ENCODE measurements at places on chromosomes 3 and 15. TPM values are rescaled to one million over a fixed set of nuclear protein-coding genes. Genes with fewer than 3 reads are reported as not detected.

Gene CNBP
- 227 TPM for total RNA-seq

- DNase-seq: no peak
Observed at GRCh38 chr15:101054991-101055390, 135.8 kb downstream of the LRRK1 start.

GRCh38 chr3:123861081-123861836, 22.9 kb downstream of the MYLK start:
- no peak for DNase-seq

- no peak for DNase-seq
Observed at GRCh38 chr15:72037321-72037720, 80.6 kb downstream of the MYO9A start.

- no peak for DNase-seq
Observed at GRCh38 chr3:76096836-76097588, 311.7 kb upstream of the ZNF717 start.

Data from Peyer's patch (tissue), 4 donors.